AG08395 (cell line): ENCODE measurements at places on chromosomes 7 and 10.
A peak's percentile ranks its signal among the peaks of the same experiment; 100 is the strongest.

- DNase-seq = peak; percentile 41
Measured at GRCh38 chr7:20152511-20152910, 64.7 kb downstream of the MACC1 start.

DNA sequence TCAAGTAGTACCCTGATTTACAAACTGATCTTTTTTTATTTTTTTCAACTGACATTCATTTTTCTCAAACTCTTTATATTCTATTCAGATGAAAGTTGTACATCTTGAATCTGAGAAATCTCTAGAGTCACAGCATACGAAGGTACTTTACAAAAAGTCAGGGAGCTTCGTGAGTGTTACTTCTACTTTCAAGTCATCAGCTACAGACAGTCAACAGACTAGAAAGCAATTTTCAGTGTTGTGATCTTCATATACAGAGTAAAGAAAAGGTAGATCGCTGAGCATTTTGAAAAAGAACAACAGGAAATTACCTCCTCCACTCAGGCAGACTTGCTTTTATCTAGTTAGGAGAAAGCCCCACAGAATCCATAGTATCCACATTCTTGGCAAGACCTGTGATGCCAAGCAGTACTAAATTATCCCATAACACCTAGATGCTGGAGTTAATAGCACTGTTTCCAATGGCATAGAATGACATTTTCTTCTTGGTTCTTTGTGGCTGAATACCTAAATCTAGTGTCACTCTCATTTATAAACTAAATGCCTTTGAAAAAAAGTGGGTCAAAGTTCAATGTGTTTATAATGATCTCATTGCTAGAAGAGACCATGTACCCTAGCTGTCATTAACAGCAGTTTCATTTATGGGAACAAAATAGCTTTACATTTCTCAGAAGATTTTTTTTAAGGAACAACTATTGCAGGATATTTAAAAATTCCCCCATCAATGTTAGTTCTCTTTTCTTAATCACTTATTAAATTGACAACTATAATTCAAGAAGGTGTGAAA, 12.0 kb upstream of the ZNF800 start:
- no peak for DNase-seq

DNA sequence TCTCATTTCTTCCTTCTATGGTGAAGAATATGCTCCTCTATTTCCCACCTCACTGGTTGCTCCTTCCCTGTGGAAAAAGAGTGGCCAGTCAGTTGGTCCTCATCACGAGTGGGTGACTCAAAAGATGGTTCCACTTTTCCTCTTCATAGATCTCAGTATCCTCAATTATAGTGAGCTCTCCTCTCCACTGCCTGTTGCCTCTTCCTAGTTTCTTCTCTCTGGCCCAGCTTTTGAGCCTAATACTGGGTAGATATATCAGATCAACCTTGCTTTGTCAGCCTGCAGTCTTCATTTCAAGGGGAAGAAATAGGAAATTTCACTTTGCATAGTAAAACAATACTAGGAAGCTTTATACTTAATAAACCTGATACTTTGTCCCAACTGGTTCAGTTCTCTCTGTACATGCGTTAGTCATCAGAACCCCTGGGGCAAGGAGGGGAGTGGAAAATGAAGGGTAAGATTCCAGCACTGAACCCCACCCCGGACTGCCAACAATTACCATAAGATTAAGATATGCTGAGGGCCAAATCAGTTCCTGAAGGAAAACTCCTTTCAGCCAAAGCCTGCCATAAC, 15.5 kb upstream of the WNT16 start:
- DNase-seq = no peak

- no peak for DNase-seq
Measured at GRCh38 chr10:12768156-12769100, 233.1 kb downstream of the CCDC3 start.

DNA sequence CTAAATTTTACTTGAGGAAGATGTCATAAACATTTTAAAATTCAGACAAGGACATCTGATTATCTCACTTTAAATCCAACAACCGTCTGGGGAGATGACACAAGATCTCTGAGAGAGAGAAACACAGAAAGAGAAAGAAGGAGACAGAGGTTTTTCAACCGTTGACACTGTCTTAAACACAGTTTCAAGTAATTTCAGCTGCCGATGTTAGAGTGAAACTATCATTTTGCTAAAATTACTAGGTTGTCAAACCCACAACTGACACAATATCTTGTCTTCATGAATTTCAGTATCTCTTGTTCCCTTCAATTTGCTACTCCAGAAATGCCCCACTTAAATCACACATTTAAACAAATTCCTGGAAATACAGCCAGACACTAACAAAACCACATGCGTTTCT, 174.8 kb downstream of the RAPGEF5 start:
- DNase-seq = no peak

DNA sequence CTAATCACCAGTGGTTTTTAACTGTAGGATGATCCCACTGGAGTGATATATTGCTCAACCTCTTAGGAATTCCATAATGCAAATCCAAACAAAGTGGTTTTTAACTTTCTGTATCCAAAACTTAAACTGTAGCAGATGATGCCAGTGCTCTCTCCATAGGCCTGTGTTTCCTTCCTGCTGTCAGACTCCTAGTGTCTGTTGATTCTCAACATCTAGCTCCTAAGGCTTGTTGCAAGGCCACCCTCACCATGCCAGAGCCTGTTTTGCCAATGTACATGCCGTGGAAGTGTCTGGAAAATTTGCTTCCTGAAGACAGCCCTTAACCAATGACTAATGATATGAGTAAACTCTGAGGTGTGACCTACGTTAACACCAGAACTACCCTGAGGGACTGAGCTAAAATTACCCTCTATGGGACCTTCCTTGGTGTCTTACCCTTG, 39.3 kb downstream of the C1GALT1 start:
- peak; percentile 38 for DNase-seq

DNA sequence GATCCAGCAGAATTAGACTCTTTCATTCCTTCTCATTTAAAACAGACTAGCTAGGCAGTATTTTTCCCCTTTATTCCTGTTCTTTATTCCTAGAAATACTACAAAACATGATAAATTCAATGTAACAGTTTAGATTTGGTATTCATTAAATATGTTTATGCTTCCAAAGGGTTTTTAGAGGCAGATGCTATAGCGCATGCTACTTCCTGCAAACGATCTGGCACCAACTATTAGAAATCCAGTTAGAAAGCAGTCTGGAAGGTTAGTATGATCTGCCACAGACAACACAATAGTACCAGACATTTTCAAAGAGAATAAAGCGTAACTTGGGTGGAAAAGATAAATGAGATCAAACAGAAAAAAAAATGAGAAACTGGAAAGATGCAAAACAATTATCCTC, 63.5 kb upstream of the PTN start:
- no peak for DNase-seq

DNA sequence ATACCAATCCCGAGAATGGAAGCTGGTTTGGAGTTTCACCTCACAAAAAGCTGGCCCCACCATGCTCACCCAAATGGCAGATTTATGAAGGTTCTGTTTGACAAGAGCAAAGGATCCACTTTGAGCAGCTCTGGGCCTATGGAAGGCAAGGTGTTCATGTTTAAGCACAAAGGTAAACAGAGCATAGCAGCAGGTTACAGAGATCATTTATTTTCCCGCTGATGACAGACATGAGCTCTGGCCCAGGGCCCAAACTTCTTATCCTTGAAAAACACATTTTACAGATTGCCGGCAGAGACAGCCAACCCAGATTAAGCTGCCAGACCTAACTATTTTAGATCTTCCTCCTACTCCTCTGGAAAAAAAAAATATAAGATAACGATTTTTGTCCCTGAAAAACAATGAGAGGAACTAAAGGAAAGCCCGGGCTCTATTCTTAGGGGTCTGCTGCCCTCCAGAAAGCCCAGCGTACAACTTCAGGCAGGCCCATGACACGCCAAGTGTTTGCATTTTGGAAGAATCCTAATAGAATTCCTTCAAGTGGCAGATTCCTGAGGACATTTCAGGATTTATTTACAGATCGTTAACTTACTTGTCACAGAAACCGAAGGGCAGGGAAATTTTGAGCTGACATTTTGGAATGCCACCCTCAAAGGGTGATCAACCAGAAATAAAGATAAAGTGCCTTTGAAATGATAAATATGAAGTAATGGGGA, 40.0 kb downstream of the SYPL1 start:
- no peak for DNase-seq

DNA sequence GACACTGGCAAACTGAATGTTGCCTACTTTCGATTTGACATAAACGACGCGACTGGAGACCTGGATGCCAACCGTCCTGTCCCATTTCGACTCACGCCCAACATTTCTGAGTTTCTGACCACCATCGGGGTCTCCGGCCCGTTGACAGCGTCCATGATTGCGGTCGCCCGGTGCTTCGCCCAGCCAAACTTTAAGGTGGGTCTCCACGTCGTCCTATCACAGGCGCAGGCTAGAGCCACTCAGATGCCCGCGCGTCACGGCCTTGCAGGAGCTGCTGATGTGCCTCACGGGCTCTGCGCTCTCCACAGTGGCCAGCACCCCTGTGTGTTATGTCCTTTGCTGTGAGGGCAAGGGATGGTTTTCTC, 132.6 kb downstream of the SMURF1 start:
- no peak for DNase-seq

DNA sequence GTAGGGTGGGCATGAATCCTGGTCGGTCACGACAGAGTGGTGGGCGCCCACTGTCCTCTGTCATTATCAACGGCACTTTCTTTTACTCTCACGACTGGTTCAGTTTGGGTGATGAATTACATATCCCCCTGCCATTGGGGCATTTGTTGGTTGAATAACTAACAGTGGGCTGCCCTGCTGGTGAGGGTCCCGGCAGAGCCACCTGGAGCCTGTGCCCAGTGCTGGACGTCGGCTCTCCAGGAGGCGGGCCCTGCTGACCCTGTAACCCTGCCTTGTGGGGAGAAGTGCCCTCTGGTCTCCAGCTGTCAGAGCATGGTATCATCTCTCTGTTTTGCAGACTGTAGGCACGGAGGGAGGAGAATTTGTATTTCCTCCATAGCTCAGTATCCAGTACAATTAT, 199.1 kb downstream of the GLRX3 start:
- no peak for DNase-seq

- no peak for DNase-seq
Measured at GRCh38 chr7:18902892-18903291, 214.5 kb downstream of the TWIST1 start.

- DNase-seq = no peak
Measured at GRCh38 chr7:95716357-95717122, 55.8 kb upstream of the DYNC1I1 start.

- no peak for DNase-seq
Measured at GRCh38 chr7:70657571-70657970, 474.4 kb upstream of the GALNT17 start.

DNA sequence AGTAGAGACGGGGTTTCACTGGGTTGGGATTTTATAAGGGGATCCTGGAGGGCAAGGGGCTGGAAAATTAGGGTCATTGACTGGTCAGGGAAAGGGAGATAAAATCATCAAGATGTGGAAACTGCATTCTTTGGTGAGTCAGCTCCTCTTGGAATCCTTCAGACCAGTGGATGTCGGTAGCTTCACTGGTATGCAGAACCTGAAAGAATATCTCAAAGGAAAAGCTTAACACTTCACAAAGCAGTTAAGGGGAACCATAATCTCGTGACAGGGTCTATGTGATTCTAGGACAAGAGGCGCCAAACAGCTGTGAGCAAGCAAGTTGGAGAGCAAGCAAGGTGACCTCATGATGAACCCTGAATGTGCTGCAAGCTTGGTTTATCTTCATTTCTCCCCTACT, 634.7 kb upstream of the AUTS2 start:
- DNase-seq = peak; percentile 84

- DNase-seq = no peak
Measured at GRCh38 chr10:43866712-43867111, 218.0 kb upstream of the ZNF32 start.

- no peak for DNase-seq
Measured at GRCh38 chr7:133331861-133332260, 79.0 kb downstream of the EXOC4 start.

DNA sequence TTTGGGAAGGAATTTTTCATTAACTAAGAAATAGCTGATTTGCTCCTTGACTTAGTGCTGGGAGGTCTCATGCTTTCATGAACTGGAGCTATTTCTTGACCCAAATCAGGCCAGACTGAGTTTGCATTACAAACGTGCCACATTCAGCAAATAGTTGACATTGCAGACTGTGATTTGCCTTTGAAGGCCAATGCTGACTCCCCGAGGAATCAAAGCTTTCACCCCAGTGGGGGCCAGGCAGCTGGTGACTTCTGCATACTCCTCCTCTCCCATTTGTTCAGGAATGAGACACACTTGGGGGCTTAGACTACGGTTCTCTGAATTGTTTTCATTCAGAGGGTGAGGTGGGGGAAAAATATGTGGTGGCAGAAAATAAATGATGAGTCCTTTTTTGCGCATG, 111.0 kb upstream of the JAZF1 start:
- DNase-seq = no peak

GRCh38 chr7:34837801-34838201, 179.8 kb downstream of the NPSR1 start:
- DNase-seq = no peak
